ENCODE measurements at places on chromosomes 2 and 18.

GRCh38 chr2:79788952-79789651, 276.3 kb downstream of the CTNNA2 start:
- no peak for DNase-seq

GRCh38 chr2:217399291-217399690, 539.4 kb upstream of the TNP1 start:
- no peak for DNase-seq

DNA sequence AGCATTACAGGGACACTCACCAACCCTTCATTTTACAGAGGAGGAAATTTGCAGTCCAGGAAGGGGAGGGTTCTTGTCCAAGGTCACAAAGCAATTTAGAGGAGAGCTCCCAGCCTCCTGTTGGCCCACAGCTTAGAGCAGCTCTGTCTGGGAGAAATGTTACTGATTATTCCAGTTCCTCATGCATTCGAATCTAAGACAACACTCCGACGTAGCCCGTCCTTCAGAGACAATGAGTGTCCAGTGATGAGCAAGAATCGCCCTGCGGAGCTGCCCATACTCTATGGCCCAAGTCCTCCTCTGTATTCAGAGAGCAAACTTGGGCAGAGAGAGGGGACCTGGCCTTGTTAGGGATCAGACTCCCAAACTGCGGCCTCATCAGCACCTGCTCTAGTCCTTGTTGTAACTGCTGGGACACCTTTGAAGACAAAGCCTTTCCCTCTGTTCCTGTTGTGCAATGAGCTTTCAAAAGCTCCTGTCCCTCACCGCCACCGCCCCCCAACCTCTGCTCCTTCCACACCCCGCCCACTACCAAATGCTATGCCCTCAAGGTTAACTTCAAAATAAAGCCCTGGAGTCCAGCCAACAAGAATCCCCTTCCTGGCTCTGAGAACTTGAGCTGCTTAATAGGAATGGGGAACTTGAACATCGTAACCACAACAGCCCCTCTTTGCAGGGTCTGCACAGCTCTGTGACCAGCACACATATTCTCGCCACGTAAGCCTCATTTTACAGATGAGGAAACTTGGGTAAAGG, 234.8 kb upstream of the SMAD2 start:
- no peak for DNase-seq

GRCh38 chr2:70891572-70892357, 43.9 kb upstream of the ATP6V1B1 start:
- DNase-seq: no peak

DNA sequence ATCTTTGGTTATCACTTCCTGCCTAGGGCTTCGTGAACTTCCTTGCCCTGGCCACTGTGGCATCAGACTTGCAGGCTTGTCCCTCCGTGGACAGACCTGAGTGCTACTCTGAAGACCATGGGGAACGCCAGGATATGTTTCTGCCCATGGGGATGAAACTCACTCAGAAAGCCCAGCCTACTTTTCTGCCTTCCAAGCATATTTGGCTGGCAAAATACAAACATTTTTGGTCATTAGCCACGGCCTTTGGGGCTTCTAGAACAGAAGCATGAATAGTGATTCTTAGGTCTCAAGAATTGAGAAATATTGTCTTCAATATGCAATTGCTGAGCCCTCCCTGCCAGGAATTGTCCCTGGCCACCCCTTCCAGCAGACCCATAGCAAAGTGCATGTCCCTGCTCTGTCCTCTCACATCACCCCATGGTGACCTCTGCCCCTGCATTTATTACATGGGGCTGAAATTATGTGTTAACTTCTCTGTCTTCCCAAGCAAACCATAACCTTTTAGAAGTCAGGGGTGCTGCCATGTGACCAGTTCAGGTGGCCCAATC, 152.4 kb downstream of the OSR1 start:
- DNase-seq: no peak

DNA sequence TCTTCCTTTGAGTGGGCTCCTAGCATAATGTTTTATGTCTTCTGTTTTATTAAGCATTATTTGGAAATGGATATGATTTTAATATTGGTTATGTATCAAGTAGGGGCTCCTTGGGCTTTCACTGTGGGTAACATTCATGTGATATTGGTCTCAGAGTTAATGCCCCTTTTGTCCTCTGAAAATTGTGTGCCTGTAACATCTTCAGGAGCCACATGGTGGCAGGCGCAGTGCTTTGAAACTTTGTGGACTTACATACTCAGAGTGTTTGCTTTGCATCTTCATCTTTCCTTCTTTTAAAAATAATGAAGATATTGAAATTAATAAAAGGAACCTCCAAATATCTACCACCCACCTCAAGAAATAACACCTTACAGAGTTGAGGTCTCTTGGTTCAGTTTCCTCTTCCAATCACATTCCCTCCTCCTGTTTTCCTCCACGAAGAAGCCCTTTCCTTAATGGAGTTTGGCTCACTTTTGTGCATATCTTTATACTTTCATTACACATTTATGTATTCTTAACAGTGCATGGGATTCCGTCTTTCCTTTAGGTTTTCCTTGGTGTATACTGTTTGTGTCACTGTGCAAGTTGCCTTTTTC, 73.5 kb downstream of the LIMS1 start:
- DNase-seq: no peak

DNA sequence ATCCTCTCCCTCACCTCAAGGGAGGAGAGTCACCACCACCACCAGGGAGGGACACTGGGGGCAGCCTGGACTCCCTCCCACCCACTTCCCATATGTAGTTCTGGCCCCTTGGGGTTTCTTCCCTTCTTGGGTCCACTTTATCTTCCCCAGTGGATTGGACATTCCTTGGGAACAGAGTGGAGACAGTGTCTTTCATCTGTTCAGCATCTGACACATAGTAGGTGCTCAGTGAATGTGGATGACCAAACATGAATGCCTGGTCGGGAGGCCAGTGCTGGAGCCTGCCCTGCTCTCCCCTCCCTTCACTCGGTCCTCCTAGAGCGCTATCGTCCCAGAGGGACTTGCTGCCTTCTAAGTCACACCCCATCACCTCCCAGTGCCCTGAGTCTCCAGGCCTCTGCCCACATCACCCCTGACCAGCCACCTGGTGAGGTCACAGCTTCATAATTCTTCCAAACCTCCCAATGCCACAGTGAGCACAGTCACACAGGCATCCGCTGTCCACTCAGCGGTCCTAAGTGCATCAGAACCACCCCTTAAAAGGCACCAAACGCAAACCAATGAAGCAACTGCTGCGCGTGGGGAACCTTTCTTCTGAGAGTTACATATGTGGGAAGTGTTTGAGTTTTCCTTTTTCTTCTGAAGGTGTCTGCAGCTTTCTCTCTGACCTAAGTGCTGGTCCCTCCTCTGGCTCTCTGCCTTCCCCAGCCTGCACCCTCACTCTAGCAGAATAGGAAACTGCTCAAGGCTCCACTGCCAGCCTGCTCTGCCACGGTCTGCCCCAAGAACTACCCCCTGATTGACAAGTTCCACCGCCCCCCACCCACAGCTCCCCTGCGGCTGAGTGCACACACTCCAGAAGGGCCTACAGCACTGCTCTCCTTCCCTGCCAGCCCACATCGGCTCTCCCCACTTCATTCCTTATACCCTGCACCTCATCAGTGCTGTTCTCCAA, 7.2 kb upstream of the SFXN5 start:
- no peak for DNase-seq

DNA sequence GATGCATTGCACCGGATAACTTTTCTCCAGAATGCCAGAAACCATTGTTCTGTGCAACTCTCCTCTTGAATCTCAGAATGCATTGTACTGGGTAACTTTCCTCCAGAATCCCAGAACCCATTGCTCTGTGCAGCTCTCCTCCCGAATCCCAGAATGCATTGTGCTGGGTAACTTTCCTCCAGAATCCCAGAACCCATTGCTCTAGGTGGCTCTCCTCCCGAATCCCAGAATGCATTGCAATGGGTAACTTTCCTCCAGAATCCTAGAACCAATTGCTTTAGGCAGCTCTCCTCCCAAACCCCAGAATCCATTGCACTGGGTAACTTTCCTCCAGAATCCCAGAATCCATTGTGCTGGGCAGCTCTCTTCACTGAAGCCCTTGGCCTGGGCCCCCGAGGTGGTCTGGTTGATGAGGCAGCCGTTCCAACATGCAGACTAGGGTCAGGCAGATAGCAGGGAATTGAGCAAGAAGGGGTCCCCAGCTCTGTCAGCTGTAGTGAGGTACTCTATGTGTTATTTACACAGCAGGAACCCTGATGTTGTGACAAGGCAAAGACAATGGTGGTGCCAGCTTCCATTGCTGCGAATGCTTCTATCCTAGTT, 9.4 kb downstream of the FOSL2 start:
- DNase-seq: no peak

DNA sequence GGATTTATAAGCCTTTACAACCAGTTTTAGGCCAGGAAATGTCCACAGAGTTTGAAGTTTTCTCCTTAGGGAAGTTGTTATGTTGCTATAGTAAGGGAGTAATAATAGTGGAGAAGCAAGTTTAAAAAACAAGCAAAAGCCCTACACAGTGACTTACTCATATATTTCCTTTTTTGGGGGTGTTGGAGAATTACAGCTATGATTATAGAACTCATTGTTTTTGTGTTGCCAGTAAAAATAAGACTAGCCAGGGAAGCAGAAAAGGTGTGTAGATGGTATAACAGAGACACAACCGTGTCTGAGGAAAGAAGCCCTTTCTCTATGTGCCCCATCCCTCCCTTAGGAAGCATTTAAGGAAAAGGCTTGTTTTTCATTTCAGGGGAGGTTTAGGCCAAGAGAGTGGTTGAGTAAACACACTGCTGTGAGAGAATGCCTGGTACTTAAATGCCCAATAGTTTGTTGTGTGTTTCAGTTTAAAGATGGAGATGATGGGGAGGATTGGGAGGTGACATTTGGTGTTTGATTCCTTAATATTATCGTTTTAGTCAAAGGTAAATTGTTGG, 2.3 kb downstream of the VAPA start:
- DNase-seq: no peak

GRCh38 chr2:78979380-78980151, 45.9 kb upstream of the REG3G start:
- peak; percentile 86 for DNase-seq

- peak; percentile 62 for DNase-seq
Observed at GRCh38 chr2:58762176-58762781, 521.2 kb upstream of the FANCL start.

DNA sequence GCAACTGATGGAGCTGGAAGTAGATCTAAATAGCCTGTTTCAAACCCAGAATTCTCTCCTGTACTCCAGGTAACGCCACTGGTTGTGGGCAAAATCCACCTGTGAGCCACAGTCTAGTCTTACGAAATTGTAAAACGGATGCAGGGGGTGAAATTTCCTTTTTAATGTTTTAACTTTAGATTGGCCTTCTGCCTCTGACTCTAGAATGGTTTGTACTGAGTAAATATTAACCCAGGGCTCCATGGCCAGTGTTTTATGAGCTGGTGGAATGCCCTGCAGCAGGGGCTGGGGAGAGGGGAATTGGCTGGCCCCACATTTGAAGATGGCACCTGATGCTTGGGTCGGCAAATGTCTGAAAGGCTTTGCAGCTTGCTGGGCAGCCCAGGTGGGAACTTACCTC, 156.6 kb downstream of the MYCN start:
- DNase-seq: no peak

DNA sequence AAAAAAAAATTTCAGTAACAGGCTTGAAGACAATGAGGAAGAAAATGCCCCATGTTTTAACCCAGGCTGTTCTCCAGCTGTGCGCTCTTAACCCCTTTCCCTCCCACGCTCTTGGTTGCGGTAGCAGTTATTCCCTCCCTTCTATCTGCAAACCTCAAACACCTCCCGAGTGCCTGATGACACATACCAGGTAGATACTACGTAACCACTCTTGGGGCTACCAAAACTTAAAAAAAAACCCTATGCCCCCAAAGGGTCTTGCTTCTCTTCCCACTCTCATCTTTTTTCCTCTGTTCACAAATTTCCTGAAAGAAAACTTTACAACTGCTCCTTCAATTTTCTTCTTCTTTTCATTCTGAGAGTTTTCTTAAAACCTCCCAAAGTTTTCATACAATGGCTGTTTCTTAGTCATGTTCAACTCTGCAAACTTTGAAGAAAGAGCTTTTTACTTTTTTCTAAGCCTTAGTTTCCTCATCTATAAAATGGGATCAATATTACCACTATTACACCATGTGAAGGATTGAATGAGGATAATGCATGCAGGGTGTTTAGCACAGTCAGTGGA, 4.9 kb upstream of the DRC1 start:
- DNase-seq: no peak

DNA sequence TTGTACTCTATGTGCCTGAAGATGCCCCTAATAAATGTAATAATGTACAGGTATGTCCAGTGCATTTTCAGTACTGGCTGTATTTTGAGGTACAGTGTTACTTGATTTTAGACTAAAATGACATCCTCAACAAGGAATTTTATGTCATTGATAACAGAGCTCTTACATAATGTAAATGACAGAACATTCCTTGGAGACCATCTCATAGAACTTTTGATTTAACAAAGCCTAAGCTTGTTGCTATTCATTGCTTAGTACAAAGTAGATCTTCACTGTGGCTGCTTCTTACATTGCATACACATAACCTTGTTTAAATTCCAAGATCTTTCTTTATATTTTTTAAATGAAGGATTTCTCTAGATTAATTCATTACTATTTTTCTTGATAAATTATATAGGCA, 24.1 kb downstream of the DYNC1I2 start:
- no peak for DNase-seq

- no peak for DNase-seq
Observed at GRCh38 chr2:54572636-54573536, 116.8 kb downstream of the SPTBN1 start.

GRCh38 chr2:105875241-105875640, 130.5 kb downstream of the NCK2 start:
- DNase-seq: no peak

- DNase-seq: no peak
Observed at GRCh38 chr18:11178951-11179549, 29.7 kb upstream of the PIEZO2 start.

DNA sequence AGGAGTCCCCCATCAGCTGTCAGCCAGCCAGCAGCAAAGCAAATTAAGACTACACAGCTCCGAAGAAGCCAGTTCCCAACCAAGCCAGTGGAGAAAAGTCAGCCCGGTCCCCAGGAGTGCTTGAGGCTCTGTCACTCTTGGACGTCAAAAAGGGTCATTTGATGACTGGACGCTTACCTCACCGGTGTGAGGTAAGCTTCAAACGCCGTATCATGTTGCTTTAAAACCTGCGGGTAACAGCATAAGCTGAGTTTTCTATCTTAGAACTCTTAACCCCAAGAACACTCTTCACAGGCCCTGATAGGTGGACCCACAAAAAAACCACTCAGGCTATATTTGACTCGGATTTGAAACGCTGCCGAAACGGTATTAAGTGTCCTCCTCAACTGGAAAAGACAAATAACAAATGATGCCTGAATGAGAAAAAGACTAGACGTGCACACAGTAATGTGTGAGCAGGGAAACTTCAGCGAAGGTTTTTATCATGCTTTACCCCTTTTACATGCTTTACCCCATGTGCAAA, 682 bp upstream of the LNPK start:
- DNase-seq: no peak

Data from femur (tissue), 1 donor.